ENCODE measurements at places on chromosomes 7 and 10.

- DNase-seq = no peak
Observed at GRCh38 chr10:77732213-77733003, 94.8 kb upstream of the KCNMA1 start.

DNA sequence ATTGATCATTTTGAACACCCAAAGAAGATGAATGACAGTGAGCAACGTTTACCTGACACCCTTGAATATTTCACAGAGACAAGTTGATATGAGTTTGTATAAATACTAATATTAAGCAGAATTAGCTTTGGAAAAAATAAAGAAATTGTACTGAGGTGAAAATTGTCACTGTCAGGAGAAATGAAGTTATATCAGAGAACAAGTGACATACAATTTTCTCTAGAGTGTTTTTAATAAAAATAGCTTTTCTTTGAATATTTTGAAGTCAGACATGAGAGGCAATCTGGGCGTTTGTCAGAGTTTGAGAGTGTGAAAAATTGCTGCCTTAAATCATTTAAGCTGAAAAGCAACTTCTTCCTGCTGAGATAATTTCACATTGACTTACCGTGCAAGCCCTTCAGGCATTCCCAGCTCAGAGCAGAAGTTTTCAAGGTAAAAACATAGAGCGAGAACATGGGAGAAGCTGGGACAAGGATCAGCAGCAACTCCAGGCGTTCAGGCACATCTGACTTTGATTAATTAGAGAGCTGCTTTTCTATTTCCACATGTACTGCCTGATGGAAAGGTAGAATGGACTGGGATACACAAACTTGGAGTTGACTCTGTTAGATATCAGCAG is 535.9 kb downstream of the TFEC start:
- no peak for DNase-seq

GRCh38 chr7:29379551-29379950 is 184.1 kb upstream of the PRR15 start:
- DNase-seq = no peak

DNA sequence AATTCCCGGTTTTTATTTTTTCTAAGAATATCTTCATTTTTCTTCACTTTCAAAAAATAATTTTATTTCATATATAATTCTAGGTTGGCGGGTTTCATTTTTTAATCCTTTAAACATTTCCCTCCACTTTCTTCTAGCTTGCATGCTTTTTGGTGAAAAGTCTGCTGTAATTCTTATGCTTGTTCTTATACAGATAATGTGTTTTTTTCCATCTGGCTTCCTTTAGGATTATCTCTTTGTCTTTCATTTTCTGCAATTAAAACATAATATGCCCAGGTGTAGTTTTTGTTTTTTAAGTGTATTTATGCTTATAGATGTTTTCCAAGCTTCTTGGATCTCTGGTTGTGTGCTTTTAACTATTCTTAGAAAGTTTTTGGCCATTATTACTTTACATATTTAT is 341.3 kb upstream of the SEMA3C start:
- DNase-seq = no peak

DNA sequence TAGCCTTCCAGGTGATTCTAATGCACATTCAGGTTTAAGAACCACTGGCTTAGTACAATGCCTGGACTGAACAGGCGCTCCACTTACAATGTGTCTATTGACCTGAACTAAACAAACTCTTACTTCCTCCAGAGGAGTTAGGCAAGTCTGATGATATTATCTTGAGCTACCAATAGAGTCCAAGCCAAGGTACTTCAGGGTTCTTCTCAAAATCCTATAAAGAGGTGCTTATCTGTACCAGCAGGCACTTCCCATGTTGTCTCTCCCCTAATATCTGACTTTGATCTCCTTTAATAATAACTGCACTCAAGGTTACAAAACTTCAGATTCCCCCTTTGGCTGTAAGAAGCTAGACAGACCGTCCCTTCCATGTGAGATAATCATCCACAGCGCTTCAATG is 157.0 kb upstream of the SVIL start:
- no peak for DNase-seq

- peak; percentile 78 for DNase-seq
Observed at GRCh38 chr10:100046021-100046486, 35.6 kb downstream of the CPN1 start.

GRCh38 chr10:86969421-86970041 is 1.2 kb downstream of the ADIRF start:
- DNase-seq = peak; percentile 37

GRCh38 chr10:8640301-8640700 is 585.8 kb downstream of the GATA3 start:
- DNase-seq = no peak

DNA sequence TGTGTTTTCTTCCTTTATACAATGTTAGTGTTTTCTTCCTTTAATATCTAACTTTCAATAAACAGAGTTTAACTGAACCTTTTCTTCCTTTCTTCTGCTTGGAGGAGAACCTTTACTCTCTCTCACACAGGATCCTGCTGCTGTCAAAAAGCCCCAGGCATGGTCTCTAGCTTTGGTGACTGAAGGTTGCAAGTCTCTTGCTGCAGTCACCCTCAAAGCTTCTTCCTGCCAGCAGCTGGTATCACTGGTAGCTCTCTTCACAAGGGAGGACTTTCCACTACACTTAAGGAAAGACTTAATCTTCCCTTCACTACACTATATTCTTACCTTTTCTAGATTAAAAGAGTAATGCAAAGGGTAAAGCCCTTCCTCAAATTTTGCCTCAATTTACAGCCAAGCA is 153.4 kb downstream of the SGMS1 start:
- DNase-seq = no peak

- DNase-seq = no peak
Observed at GRCh38 chr7:41955451-41955850, 252.6 kb upstream of the INHBA start.

DNA sequence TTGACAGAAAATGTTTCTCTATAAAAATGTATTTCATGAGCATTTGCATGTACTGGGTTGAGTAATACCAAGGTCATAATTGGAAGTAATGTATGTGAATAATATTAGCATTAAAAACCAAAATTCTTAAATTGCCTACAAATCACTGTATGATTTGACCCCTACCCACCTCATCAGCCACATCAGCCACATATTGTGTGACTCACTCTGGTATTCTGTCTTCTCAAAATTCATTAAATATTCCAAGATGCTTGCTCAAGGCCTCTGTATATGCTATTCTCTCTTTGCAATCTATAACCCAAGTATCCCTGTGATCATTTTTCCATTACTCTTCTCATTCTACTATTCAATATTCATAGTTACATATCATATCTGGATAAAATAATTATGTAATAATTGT is 21.4 kb downstream of the POT1 start:
- no peak for DNase-seq

DNA sequence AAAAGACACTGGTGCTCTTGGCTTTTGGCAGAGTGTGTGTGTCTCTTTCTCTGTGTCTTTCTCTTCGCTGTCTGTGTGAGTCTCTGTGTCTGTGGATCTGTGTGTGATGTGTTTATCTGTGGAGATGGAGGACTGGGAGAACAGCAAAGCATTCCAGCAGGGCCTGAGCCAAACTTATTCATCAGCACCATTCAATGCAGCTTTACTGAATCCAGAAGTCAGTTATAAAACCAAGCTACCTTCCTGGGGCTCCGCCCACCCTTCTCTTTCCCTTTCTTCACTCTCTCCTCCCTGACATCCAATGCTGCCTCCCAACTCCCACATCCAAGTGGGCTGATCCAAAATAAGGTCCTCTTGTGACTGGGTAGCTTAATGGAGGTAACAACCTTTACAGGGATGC is 3.9 kb downstream of the SGMS1 start:
- DNase-seq = no peak

DNA sequence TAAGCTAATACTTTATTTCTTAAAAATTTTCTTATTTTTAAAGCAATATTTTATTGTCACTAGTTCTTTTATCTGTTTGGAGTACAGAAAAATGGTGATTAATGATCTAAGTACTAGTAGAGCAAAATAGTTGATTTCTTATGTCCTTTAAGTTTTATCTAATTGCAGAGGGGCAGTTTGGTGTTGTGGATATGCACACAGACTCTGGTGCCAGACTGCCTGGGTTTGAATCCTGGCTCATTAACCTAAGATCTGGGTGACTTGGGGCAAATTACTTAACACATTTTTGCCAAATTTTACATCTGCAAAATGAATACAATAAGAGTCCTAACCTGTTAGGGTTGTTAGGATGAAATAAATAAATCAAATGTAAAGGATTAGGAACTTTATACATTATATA is 10.7 kb upstream of the PRPS1L1 start:
- DNase-seq = no peak

GRCh38 chr10:12387561-12388210 is 38.3 kb downstream of the CAMK1D start:
- no peak for DNase-seq

GRCh38 chr10:7955446-7955845 is 99.0 kb upstream of the GATA3 start:
- peak; percentile 48 for DNase-seq

DNA sequence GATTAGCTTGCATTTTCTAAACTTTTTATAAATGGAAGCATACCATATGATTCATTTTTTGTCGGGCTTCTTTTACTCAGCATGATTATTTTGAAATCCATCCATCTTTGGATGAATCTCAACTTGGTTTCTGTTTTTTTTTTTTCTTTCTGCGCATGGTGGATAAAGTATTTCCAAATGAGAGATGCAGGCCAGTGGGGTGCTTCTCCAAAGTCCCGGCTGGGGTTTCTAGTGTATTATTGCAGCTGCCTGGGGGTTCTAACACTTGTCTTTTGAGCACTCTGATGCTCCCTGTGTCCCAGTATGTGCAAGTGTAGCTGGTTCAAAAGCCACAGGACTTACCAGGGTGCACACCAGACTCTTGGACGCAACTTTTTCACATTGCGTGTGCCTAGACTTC is 70.9 kb upstream of the LOXL4 start:
- peak; percentile 48 for DNase-seq

DNA sequence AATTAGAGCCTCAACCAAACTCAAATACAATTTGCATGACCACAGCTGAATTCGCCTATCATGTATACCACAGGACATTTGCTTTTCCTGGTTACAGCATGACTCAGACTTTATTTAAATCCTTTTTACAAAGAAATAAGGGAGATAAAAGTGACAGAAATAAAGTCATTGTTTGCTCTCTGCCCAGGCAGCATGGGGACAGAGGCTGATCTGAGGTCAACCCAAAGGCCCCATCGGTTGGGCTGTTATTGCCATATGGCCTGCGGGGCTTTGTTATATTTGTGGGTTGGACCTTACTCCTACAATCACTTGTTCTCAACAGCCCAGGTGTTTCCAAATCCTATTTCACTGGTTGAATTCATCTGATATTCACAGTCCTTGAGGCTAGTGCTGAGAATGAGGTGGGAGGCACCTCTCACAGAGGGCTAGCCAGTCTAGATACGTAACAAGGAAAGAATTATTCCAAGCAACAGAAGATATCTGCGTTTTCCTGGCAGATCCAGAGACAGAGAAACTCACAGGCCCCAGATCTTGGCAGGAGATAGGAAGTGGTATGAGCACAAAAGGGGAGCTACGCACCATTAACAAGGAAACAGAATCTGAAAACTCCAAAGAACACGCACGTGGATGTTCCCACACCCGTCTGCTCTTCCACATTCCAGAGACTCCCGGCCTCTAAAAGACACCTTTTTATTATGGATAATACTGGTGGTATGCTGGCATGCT is 117.3 kb downstream of the HIPK2 start:
- no peak for DNase-seq
